ENCODE measurements at places on chromosomes 1 and 21.

- no peak for DNase-seq
Observed at GRCh38 chr1:2080140-2080539, 29.9 kb downstream of the PRKCZ start.

- DNase-seq, result no peak
Observed at GRCh38 chr1:158969166-158969565, 37.8 kb downstream of the PYHIN1 start.

DNA sequence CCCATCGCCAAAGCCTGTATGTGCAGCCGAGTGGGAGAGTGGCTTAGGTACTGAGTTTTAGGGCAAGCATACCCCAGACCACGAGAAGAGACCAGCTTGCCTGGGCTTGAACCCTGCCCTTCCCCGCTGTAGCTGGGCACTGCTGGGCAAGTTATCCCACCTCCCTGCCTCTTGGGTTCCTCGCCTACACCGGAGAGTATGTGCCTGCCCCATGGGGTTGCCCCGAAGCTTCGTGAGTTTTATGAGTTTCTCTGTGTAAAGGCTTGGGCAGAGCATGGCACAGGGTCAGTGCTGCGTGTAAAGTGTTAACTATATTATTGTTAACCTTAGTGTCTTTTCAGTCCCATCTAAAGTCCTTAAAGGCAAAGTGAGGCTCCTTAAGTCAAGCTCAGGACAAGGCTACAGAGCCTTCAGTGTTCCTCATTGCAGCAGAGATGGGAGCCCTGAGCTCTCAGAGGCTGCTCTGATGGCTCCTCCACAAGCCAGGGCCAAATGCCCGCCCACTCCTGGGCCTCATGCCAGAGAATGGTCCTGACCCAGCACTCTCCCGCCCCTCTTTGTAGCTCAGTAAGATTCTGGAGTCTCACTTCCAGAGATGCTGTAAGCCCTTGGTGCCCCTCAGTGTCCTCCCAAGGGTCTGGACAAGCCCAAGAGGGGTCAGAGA lies 37.0 kb upstream of the KCNA10 start:
- no peak for DNase-seq

GRCh38 chr21:45225041-45225740 lies 62.5 kb downstream of the POFUT2 start:
- no peak for DNase-seq

DNA sequence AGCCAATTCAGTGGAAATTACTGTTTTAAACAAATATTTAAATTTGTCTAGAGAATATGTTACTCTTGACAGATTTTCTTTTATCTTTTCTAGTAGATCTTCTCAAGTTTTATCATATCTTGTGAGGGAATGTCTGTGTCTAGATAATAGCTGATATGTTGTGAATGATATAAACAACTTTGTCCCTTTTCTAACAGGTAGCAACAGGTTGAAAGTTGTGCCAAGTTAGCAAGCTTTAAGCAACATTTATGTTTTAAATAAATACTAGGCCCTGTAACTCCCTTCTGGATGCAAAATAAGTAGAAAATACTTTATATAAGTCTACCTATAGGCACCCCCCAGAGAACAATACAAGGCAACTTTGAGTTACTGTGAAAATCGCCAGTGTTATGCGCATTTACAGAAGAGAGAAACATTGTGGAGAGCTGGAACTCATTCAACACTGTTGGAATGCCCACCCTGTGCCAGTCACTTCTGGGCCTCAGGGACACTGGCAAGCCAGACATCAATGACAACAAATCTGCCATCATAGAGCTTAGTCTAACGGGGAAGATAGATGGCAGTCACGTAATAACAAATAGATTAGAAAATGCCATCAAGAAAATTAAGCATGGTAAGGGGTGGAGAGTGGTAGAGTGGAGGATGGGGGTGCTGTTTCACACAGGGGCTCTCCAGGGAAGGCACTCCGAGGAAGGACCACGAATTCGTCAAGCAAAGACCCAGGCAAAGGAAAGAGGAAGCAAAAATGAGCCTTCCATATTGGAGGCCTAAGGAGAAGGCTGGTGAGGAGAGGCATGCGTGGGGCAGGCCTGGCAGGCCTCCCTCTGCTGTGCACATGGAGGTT lies 4.4 kb downstream of the MAP3K21 start:
- no peak for DNase-seq
